ENCODE measurements at places on chromosomes 1 and 21. TPM values are rescaled to one million over a fixed set of nuclear protein-coding genes. Genes with fewer than 3 reads are reported as not detected.

The RAD54L gene
- 118 TPM for total RNA-seq

DNA sequence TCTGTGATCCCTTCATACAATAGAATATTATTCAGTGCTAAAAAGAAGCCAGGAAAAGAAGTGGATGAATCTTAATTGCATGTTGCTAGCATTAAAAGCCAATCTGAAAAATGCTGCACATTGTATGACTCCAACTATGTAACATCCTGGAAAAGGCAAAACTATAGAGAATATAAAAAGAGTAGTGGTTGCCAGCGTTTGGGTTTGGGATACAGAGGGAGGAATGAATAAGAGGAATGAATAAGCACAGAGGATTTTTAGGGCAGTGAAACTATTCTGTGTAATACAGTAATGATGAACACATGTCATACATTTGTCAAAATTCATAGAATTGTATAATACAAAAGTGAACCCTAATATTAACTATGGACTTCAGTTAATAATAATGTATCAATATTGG, 42.5 kb downstream of the GPR88 start:
- no peak for DNase-seq

DNA sequence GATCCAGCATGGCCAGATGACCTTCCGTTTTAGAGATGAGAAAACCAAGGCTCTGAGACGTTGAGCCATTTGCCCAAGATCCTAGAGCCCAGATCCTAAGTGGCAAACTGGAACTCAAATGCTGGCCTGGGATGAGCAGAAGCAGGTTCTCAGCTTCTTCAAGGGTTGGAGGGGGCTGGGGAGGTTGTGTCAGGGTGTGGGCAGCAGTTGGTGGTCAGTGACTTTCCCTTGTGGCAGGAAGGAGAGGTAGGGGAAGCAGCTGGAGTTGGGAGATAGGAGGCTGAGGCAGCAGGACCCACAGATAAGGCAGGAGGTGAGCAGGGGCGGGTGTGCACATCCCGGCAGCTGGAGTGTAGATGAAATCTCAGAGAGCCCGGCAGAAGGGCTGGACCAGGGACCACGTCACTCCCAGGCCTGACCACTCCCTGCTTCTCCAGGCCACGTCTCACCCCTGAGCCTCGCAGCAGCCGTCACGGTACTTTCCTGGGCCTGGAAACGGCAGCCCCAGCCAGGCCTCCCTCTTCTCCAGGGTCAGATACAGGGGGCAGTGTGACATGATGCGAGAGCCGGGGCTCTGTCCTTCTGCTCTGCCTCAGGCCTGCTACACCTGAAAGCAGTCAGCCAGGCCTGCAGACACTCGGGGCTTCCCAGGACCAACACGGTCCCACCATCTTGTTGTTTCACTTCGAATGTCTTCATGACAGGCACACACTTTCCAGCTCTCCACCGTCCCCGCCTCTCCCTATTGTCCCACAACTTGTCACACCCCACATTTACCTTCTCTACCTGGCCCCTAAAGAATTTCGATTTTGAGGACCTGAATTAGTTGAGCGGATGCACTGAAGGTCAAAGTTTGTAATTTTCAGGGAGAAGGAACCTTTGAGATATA, 11.5 kb upstream of the LAPTM5 start:
- DNase-seq = no peak

- DNase-seq = no peak
Observed at GRCh38 chr1:211155040-211155439, 21.1 kb upstream of the KCNH1 start.

DNA sequence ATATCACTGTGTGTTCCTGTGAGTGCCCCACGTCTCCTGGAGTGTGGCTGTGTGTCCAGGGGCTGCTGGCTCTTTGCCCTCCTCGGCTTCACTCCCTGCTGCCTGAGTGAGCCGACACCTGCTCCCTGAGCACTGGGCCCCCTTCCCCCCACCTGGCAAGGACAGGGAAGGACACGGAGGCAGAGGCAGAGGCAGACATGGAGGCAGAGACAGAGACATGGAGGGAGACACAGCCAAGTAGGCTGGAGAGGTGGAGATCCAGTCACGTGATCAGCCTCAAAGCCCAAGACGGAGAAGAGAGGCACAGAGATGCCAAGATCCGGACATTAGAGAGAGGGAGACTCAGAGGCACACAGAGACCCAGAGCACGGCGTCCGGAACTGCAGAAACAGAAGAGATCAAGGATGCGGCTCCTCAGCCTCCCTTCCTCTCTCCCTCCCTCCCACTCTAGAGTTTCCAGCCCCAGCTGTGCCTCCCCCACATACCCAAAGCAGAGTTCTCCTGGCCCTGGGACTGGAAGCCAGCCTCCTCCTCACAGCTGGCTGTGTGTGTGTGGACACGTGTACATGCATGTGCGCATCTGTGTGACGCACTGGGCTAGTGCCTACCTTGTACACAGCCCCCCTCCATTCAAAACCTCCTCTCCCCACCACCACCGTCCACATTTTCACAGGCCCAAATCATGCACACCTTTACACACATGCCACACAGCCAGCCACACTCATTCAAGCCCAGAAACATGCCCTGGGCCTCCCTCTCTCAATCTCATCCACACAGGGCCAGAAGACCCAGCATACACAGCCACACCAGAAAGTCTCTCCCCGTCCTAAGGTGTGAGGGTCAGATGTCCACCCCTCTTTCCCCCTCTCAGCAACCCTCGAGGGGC, 39.1 kb upstream of the WASF2 start:
- no peak for DNase-seq

The FMO3 gene
- not detected for total RNA-seq

GRCh38 chr1:1602968-1603506, 3.1 kb upstream of the FNDC10 start:
- DNase-seq = no peak

The LIPI gene
- total RNA-seq = not detected

The TMEM82 gene
- total RNA-seq = not detected

The RIPPLY3 gene
- total RNA-seq = 0.18 TPM

DNA sequence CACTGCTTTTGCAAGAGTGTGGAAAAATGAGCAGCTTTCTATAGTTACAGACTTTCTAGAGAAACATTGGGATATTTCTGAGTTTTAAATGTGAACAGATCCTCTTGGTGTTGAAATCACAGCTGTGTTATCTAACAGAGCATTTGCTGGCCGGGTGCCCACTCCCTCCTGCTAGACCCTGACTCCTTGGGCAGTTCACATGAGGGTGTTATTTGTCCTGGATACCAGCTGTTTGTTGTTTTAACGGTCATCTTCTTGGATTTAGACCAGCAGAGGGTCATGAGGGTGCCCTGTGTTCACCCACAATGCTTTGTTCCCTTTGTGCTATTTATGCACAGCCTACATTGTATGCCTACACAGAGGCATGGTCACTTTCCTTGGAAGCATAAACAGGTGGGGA, 67.1 kb downstream of the CENPF start:
- no peak for DNase-seq

GRCh38 chr21:45764792-45765191, 121.3 kb downstream of the PCBP3 start:
- DNase-seq = no peak

The BTBD8 gene
- 3.2 TPM for total RNA-seq

DNA sequence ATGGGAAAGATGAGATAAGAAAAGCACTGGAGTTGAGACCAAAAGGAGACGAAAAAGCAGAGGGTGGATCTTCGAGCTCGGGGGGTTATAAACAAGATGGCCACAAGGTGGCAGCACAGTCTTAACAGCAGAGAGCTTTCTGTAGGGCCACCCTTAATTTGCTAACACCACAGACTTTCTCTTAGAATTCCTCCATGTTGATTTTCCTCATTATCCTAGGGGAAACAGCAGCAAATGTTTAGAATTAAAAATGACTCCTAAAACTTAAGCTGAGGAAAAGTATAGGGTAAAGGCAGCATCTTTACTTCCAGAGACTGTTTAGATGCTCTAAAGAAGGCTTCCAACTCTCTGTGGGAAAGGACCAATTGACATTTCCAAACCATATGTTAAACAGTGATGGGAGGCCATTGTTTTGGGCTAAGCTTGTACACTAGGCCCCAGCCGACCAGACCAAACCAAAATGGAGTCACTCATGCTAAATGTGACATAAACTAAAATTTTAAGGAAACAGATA, 2.5 kb upstream of the APOBEC4 start:
- peak; percentile 79 for DNase-seq

DNA sequence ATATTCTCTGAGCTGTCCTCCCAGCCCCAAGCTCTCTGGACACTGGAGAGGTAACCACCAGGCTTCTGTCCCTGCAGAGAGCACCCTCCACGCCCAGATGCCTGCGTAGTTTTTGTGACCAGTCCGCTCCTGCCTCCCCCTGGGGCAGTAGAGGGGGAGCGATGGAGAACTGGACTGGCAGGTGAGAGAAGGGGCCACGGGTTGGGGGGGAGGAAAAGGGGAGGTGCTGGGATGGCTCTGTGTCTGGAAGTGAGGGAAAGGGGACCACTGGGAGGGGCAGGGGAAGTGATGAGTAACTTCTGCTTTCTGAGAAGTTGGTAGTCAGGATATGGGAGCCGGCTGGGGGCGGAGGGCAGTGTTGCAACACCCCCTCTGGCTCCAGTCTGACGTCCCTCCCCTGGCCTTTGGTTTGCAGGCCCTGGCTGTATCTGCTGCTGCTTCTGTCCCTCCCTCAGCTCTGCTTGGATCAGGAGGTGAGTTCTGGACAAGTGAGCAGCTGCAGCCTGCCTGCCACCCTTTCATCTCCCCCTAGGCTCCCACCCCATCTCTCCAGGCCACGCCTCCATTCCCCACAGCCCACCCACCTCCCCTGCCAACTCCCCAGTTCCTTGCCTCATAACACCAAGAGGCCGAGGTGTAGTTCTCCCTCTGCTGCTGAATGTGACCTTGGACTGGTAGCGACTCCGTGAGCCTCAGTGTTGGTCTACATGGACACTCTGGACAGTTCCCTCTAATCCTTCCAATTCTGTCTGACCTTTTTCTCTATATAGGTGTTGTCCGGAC, 3.1 kb downstream of the ADAMTSL4 start:
- DNase-seq = no peak

DNA sequence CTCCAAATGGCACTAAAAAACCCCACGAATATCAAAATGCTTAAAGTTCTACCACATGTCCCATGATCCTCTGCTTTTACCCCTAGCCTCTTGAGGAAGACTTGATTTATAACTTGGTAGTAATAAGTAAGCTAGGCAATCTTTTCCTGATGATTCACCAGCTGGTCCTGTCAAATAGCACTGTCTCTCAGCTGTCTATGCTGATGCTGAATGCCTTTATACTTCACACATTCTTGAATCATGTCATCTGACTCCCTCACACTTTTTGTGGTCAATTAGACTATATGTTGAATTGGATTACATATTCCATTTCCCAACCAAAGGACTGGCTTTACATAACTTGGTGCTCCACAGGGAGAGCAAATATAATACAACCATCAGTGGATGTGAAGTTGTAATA, 16.6 kb downstream of the C21orf91 start:
- no peak for DNase-seq

DNA sequence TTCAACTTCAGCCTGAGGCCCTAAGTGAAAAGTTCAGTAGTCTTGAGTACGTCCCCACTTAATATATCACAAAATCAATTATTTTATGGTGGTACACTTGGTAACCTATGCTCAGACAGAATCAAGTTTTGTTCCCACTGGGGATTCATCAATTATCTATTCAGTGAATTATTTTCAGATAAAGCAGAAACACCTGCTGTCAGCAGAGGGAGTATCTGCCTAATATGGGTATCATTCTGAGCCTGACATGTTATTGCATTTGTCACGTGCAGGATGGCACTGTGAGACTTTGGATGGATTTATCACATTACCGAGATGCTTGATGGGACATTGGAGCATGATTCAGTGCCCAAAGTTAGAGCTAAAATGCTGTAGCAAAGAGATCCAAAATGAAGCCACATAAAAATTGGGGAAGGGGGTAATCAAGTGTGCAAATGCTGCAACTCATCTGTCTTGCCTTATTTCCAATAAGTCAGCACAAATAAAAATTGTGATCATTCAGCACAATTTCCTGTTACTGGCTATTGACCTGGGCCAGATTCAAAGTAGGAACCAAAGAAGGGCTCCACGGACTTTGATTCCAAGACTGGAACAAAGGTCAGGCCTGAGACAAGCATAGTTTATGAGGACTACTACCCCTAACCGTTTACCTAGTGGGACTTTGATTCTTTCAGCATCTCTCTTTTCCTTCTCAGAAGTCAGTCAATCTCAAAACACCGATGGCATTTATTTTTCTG, 657.6 kb downstream of the LMO4 start:
- no peak for DNase-seq

- DNase-seq = no peak
Observed at GRCh38 chr1:195243492-195243891, 1364.7 kb downstream of the KCNT2 start.

GRCh38 chr1:37035796-37036666, 1.7 kb upstream of the GRIK3 start:
- DNase-seq = no peak

DNA sequence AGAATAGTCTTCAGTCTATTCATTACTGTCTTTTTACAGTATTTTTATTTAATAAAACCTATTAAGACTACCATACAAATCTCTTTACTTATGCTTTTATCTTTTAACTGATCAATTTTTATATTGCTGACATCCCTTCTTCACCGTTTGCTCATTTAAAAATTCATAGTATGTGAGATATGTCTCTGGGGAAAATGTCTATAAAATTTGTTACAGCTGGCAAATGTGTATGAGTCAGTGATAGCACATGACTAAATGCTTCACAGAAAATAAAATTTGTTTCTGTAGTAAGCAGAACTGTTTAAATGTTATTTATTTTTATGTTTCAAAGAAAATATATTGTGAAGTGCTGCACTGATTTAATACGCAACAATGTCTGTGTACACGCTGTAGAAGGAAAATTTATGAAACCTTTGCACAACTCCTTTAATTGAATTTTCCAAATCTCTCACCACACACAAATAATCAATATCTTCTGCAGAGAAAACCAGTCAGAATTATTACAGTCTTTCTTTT, 74.2 kb downstream of the ITGB3BP start:
- DNase-seq = no peak

DNA sequence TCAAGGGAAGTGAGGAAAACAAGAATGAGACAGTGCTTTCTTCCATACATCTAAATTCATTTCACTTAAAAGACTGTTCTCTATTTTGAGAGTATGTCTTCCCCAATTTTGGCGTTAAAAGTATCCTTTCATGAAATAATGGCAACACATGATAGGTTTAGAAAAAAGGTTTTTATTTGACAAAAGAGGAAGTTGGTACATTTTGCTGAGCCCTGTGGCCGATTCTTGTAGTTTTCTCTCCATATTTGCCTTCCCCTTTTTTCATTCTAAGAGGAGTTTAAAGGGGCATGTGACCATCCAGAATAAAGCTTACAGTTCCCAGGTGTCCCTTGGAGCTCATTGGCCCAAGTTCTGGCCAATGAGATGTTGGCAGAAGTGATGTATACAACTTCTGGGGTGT, 140.4 kb upstream of the KCNE2 start:
- DNase-seq = no peak

- DNase-seq = no peak
Observed at GRCh38 chr1:152167835-152168534, 9.0 kb upstream of the RPTN start.

- DNase-seq = no peak
Observed at GRCh38 chr1:232966663-232967062, 16.3 kb downstream of the NTPCR start.

DNA sequence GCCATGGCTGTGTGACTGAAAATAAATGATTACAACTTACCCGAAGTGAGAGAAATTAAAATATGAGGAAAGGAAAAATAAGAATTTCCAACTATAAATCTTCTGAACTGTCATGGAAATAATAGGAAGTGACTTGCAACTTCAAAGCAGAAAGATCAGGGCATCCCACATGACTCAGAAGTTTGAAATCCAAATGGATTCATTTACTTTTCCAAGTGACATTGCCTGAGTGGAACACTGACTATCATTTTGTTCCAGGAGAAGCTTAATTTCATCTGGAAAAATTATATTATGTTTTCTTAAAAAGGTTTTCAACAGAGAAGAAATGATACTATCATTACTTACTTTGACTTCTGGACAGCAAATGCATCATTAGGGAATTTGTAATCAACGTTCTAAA, 110.8 kb downstream of the GREM2 start:
- no peak for DNase-seq

Data from activated naive CD4-positive, alpha-beta T cell treated with anti-CD3 and anti-CD28 coated beads, Interleukin-2, amount 50 U/mL, for 72 hours (primary cell).